ENCODE measurements at places on chromosomes 5 and 9.

DNA sequence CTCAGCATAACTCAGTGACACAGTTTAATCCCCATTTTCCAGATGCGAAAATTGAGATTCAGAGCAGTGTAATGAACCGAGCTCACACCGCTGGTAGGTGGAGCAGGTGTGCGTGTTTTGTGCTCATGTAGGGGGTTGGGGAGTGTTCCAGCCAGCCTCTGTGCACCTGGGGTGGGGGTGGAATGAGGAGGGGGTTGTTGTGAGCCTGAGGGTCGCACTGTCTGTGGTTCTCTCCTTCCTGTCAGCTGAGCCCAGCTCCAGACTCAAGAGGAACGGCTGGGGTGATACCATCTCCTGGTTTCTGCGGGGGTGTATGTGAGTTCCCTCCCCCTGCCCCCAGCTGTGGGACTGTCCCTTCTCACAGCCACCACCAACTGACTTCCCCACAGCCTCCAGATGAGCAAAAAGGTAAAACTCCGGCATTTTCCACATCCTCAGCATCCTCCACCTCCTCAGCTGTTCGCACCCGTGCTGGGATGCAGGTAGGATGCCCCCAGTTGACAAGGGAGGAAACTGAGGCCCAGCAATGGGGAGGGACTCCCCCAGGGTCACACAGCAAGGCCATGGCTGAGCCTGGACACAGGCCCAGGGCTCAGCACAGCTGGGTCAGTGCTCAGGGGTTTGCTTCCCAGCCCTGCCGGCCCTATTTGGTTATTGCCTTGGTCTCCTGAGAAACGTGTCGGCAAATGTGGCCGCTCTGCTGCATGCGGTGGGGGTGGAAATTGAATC is 2.1 kb downstream of the SH2D3C start:
- DNase-seq, result peak; percentile 61

DNA sequence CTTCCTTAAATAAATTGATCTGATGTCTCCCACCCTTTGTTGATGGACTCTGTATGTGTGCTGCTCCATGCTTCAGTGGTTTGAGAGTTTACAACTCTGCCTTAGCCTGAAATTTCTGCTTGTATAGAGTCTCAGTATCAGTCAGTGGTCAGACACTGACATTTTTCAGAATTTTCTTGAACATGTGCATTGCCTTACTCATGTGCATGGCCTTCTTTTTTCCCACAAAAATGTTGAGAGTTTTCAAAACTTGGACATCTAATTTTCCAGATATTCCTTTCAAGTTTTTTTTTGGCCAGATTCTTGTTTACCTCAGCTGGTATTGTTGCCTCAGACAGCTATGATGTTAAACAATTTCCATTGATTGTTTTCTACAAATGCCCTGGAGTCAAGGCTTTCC is 427.1 kb upstream of the CHD1 start:
- no peak for DNase-seq

GRCh38 chr9:72980183-72980582 is 27.3 kb upstream of the ALDH1A1 start:
- no peak for DNase-seq

DNA sequence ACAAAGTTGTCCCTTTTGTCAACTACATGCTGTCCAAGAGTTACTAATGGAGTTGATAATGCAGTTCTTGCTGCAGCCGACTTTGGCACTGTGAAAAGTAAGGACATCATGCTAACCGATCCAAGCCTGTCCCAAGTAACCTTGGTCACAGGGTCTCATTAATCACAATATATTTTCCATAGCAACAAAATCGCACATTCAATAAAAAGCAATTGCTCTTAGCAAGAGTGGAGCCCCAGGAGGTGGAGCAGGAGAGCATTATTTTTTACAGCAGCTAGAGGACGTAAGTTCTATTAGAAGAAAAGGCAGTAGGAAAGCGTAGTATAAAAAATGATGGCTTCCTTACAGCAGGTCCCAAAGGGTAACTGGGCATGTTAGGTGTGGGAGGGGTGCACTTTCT is 570.3 kb downstream of the EBF1 start:
- no peak for DNase-seq

DNA sequence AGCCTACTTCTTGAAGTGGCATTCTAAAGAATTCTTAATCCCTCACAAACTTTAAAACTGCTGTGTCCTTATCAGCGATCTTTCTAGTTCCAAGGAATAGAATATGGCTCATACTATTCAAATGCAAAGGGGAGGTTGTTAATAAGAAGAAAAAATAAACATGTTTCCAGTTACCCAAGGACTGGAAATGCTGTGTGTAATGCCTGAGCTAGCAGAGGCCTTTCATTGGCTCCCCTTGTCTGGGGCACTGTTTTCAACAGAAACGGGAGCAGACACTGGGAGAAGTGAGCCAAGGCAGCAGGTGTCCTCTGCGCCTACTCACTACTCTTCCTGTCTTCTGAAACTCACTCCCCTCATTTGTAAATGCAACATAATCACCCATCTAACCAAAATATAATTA is 253.0 kb downstream of the MARCHF11 start:
- no peak for DNase-seq

GRCh38 chr5:169149317-169149716 is 151.6 kb downstream of the SLIT3 start:
- no peak for DNase-seq

GRCh38 chr9:18920141-18921084 is 112.6 kb downstream of the SAXO1 start:
- no peak for DNase-seq

DNA sequence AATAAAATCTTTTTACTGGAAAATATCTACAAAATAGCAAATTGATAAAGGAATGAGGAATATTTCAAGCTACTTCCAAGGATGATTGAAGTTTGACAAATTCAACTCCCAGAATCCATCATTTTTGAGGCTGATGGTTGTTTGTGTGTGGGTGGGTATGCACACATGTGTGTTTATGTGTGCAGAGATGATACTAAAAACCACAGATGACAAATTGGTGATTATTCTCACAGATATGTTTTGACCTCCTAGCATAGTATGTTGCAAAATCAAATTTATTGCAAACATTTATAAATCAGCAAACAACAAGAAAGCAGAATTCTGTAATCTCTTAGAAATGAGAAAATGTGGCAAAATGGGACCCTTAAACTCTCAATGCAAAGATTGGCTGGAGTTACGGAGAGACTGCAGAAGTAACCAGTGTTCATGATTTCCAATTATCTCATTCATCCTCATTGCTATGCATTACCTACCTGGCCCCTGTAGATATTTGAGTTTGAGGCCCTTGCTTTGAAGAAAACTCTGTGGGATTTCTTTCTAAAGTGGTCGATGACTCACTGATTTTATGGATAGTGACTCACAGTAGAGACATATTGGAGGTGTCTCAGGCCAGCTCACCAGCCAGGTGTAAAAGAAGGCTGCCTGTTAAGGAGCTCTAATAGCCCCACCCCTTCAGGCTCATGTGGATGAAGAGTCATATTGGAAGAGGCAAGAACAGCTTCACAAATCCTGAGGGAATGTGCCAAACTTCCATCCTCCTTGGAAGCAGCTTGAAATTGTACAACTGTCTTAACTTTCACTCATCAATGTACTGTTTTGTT is 44.6 kb upstream of the TMC1 start:
- DNase-seq, result no peak

DNA sequence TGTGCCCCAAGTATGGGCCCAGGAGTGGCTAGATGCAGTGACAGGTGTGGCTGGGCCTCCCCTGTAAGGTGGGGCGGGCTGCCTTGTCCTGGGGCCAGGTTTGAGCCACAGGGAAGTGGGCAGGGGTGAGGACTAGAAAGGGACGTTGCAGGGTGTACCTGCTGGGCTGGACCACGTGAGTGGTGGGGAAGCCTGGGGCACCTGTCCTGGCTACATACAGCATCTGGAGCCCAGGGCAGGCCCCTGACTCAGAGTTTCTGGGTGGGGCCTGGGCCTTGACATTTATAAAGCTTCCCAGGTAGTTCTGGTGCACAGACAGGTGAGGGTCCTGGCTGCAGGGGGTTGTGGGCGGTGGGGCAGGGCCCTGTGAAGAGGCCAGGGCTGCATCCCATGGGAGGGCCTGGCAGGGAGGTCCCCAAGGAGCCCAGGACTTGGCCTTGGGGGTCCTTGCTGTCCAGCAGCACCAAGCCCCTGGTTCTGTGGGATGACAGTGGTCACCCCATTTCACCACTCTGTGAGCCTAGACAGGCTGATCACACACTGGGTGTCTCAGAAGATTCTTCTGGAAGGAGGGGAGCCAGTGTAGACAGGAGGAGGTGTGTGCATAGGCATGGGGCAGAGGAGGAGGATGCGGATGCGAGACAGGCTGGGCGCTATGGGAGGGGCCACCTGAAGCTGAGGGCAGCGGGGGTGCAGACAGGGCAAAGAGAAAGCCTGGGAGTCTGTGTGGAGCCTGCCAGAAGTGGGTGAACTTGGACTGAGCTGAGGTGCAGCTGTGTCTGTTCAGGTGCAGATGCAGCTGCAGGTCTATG is 94.0 kb downstream of the PHF2 start:
- no peak for DNase-seq

GRCh38 chr5:129361441-129362025 is 98.6 kb upstream of the ADAMTS19 start:
- DNase-seq, result no peak

DNA sequence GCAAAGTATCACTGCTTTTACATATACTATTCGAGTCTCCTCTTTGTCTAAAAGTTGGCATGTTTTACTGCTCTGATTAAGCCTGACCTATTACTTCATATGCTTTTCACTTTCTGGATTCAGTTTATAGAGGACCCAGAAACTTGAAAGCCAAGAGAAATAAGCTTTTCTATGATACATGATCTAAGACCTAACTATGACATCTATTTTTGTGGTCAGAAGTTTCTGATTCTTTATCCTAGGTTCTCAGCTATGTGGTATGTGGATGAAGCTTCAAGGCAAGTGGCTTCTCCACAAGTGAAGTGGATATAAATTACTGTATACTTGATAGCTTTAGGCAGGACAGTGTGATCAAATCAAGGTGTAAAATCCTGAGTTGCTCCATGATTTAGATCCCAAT is 6.3 kb downstream of the EDIL3 start:
- no peak for DNase-seq

- DNase-seq, result no peak
Measured at GRCh38 chr9:38359689-38360385, 32.7 kb upstream of the ALDH1B1 start.

- no peak for DNase-seq
Measured at GRCh38 chr5:57843059-57843367, 360.4 kb upstream of the ACTBL2 start.

- DNase-seq, result no peak
Measured at GRCh38 chr9:135968601-135969000, 7.4 kb upstream of the UBAC1 start.

DNA sequence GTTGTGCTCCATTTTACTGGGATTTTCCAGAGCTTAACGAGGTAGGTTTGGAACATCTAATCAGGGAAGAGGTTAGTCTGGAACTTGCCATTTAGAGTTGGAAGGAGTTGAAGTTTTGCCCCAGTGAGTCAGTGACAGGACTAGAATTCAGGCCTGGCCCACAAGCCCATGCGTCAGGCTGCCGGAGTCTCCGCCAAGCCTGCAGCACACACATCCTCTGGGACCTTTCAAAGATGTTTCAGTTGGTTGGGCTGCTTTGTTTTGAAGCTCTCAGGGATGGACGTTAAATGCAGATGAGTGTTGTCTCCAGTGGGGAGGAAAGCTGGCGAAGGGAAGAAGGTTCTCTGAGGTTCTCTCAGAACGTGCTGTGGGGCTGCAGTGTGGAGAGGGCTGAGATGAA is 147.0 kb downstream of the PSAT1 start:
- no peak for DNase-seq

DNA sequence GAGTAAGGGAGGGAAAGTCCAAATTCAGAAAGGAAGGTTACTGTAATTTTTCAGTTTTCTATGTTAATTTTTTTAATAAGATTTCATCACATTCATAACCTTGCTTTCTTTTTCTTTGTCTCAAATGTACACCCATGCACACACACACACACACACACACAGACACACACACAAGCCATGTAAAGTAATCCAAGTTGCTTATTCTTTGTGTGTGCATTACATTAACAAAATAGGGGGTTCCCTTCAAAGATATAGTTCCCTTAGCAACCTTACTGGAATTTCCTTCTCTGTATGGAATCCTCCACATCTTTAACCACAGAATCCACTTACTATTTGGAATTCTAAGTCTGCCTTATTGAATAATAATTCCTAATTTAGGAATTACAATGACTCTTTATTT is 32.7 kb downstream of the ZNF366 start:
- DNase-seq, result no peak

- no peak for DNase-seq
Measured at GRCh38 chr9:111588846-111589245, 10.6 kb downstream of the PTGR1 start.

DNA sequence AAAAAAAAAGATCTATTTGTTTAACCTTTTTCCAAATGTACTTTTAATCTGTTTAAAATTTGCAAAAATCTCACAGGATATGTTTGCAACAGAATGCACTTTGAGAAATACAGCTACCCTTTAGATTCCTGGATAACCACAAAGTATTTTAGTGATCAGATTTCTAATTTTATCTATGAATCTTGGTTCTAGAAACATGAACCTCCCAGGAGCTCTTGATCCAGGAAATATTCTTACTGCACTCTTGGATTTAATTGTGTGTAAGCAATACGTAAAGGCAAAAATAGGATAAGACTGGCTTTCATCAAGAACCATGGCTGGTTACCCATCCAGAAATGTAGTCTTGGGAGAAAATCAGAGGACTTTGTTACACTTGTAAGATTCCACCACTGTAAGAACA is 1581.8 kb upstream of the WWC1 start:
- DNase-seq, result no peak

DNA sequence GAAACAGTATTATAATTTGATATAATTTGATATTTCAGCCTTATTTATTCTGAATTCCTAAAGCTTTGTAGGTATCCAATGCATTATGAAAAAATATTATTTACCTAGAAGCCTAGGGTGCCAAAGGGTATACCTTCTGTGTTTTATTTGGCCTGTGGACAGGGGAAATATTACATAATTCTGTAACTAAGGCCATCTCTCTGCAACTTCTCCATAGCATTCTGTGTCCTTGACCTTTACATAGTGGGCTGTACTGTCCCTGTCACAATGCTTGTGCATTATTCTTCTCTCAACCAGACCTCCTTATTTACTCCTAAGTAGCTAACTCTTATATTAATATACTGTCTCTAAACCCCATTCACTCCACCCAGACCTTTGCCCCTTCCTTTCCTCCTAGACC is 57.0 kb upstream of the RANBP6 start:
- no peak for DNase-seq

GRCh38 chr9:133120501-133121197 is 391 bp downstream of the RALGDS start:
- DNase-seq, result no peak

DNA sequence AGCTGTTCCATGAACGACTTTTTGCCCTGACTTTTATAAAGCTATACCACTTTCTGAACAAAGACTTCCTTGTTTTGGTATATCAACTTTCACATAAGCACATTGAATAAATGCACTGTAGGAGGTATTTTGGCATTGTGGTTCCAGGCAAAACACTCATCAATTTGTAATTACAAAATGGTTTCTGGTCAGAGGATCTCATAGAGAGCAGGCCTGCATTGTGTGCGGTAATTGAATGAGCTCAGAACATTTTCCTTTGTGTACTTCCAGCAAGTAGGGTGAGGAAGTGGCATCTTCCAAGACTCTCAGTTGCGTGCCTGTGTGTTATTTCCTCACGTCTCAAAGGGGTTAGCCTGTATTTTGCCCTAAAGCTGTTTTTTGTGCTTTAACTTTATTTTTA is 89.2 kb downstream of the PDE6A start:
- DNase-seq, result no peak
